BJ (cell line): ENCODE measurements at places on chromosomes 11 and 22. TPM values are rescaled to one million over a fixed set of nuclear protein-coding genes. Genes with fewer than 3 reads are reported as not detected.

The RTN4R gene
- polyA plus RNA-seq = 0.40 and 0.77 TPM in 2 replicates

DNA sequence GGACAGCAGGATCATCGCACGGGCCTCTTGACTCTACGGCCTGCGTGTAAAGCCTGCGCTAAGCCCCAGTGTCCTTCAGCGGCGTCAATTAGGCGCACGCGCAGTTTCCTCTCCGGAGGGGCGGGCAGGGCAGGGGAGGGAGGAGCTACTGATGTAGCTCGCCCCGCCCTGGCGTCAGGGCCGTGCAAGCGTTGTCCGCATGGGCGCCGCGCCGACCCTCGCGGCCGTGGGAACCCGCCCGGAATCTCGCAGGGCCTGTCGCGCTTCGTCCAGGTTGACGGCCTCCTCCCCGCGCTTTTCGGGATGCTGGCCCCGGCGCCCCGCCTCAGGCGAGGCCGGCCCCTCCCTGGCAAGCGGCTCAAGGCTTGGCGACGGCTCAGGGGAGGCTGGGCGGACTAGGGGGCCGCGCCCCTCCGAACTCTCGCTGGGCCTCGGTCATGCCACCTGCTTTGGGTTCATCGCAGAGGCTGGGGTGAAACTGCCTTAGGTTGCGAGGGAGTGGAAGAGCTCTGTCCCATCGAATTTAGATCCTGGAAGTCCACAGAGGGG, 61.1 kb downstream of the ST3GAL4 start:
- no peak for DNase-seq

DNA sequence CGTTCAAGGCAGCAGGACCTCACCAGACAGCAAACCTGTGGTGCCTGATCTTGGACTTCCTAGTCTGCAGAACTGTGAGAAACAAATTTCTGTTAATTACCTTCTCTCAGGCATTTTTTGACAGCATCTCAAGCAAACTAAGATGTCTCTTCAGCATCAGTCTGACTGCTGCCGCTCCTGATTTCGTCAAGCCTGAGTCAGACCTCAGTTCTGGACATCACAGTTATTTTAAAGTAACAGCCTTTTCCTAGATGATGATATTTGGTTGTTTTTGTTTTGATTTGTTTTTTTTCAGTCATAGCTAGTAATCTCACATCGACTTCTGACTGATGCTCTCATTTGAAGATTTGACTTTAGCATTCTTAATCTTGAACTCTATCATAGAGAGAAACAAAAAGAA, 71.9 kb downstream of the BLID start:
- DNase-seq = no peak

- DNase-seq = no peak
Measured at GRCh38 chr11:79050786-79051185, 390.0 kb downstream of the TENM4 start.

DNA sequence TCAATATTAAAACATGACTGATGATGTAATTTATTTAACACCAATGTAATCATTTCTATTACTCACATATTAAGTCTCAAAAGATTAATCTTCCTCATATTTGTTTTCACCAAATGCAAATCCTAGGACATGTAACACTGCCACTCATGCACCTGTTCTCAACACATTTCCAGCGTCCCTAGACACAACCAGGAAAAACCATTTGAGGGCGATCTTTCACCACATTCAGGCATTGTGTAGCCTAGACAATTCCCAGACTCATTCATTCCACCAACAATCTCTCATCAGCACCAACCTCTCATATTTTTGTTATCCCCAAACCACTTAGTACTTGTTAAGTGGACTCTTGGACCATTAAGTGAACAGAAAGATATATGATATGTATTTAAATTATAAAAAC, 66.1 kb downstream of the SLC36A4 start:
- no peak for DNase-seq

DNA sequence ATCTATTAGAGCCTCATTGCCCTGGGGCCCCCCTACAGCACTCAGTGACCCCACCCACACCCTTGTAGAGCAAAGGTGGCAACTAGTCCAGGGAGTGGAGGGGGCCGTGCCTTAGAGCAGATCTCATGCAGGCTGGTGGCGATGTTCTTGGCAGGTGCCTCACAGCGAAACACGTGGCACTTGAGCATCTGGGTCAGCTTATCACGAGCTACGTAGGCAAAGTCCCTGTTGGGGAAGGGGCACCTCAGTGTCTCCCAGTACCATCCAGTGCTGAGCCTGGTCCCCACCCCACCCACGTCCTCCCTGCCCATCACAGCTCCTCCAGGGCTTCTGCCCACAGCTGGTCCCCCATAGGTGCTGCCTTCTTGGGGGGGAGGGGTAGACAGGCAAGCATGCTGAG, 11.2 kb downstream of the SMPD1 start:
- DNase-seq = no peak

The PGA5 gene
- polyA plus RNA-seq = not detected in 2 replicates

The PDE3B gene
- 0.06 TPM in 2 replicates for polyA plus RNA-seq

GRCh38 chr11:69049490-69049867, 747 bp downstream of the TPCN2 start:
- no peak for DNase-seq

DNA sequence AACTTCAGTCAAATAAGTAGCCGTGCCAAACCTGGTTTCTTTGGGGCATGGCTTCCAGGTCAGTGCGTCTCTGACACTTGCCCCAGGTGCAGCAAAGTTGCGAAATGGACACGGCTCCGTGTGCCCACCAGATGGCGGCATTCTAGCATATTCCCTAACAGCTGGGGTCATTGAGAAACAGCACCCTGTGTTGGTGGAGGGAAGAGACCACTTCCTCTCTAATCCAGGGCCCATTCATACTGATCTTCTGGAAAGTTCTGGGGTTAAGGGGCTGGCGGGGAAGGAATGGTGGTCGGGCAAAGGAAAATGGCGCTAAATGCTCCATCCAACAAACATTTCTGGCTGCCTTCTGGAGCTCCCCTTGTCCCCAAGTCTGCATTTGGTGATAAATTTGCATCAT, 141.2 kb upstream of the TIMP3 start:
- DNase-seq = no peak

GRCh38 chr11:88293931-88294330, 43.6 kb downstream of the CTSC start:
- DNase-seq = no peak

The USH1C gene
- not detected in 2 replicates for polyA plus RNA-seq

DNA sequence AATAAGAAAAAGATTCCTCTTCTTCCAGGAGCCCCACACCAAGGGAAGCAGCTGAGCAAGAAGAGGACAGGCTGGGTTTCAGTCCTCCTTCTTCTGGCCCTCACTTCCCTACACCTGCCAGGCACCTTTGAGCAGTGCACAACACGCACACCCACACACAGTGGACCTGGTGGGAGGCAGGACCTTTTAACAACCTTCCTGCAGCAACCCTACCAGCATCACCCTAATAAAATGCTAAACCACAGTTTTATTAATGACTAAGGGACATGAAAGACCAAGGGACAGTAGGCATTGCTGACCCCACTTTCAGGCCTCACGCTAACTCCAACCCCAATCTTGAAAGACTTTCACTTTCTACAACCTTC, 12.2 kb downstream of the ARAP1 start:
- no peak for DNase-seq

DNA sequence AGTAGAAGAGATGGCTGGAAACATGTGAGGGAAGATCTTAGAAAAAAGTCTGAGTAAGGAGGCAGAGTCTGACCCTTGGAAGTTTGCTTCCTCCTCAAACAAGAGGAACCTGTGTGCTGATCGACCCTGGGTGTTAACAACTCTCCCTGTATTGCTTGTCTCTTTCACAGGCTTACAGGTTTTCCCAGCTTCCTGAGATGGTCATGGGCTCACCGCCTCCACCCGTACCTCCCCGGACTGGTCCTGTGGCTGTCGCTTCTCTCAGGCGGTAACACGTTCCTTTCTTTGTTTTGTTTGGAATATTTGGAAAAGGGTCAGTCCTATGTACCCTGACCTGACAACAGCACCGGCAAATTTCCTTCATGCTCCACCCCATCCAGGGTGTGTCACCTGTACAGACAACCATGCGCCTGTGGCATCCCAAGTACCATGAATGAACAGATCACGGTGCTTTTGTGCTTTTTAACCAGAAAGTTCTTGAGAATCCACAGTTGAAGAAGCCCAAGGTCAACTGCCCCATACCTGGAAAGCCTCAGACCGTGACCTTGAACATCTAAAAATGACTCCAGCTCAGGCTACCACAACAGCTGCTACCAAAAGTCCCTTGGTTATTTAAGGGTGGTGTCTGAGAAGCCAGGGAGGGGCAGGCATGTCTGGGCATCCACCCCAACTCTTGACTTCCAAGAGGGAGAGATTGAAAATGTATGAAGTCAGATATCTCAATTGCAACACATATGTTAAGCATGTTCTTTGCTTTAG, 44.6 kb downstream of the C11orf91 start:
- DNase-seq = no peak
